HCT116 (cell line): ENCODE measurements at places on chromosomes 5 and 9.

DNA sequence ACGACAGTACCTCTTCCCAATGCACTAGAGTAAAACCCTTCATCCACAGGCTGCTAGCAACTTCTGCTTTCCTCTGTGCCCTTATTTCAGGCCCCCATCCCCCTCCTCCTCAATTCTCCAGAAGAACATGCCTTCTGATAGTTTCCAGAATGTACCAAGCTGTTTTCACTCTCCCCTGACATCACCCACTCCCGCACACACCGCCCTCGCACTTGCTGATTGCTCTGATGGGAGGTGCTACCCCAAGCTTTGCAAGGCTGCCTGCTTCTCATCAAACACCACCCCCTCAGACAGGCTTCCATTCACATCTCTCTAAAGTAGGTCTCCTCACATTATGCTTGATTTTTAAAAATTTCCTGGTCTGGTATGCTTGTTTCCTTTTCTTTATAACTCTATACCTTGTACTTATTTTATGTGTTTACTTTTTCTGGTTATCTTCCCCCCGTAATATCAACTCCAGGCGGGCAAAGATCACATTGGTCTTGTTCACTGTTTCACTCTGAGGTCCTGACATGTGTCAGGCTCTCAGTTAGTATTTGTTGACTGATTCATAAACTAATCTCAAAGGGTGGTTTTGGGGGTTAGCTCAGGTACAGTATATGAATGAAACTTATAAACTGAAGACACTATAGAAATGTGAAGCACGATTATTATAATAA is 91.0 kb upstream of the C9orf72 start:
- no peak for DNase-seq

DNA sequence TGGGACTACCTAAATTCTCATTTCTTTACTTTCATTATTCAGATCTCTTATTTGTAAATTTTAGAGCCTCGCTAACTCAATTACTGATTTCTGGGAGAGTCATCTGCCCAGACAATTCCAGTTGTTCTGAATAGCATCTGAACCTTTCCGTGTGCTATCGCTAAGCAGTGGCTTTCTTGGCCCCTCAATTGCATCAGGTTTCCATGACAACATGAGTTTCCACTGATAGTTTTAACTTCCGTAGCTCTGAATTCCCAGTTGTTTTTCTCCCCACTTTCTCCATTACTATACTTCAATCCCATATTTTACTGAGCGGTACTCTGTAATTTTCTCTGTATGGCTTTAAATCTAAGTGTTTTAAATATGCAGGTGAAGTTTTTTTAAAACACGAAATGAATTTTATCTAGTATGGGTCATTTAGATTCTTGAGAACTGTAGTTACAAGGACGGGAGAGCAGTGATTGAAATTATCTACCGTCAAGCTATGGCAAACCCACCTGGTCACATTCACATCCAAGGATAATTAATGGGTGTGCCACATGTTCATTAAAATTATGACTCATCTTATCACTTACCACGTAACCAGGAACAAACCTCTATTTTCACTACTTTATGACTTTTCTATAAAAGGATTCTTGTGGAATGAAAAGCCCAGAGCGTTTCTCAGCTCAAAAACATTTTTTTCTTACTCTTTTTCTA is 223.5 kb upstream of the PCSK5 start:
- no peak for DNase-seq

GRCh38 chr5:95393279-95393678 is 2.1 kb downstream of the FAM81B start:
- no peak for DNase-seq

DNA sequence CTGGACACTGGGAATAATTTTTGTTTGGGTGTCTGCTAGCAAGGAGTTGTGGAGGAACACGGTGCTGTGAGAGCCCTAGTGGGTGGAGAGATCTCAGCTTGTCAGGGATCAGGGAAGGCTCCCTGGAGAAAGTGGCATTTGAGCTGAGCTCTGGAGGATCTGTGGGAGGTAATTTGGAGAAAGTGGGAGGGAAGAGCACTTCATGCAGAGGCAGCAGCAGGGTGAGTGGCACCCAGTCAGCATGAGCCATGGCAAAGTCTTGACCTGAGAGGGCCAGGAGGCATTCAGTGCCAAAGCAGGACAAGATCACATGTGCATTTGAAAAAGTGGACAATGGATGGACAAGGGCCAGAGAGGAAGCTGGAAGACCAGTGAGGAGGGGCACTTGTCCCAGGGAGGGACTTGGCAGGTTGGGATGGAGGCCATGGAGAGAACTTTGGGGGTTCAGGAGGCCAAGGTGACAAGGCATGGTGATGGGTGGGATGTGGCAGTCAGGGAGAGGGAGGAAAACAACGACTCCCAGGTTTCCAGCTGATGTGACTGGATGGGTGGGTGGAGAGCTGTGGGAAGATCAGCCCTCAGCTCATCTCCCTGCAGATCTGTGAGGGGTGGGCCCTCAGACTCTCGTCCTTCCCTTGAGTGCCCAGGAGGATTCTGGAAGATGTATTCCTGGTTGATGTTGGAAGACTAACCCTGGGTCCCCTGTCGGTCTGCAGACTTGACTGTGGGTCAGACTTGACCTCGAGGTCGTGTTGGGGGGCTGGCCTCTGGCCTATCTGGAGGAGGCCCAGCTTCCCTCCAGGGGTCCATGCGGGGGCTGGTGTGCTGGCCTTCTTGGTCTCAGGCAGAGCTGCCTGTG is 68.9 kb upstream of the PITX1 start:
- no peak for DNase-seq

- DNase-seq, result no peak
Observed at GRCh38 chr5:179799644-179799973, 5.8 kb downstream of the LTC4S start.

DNA sequence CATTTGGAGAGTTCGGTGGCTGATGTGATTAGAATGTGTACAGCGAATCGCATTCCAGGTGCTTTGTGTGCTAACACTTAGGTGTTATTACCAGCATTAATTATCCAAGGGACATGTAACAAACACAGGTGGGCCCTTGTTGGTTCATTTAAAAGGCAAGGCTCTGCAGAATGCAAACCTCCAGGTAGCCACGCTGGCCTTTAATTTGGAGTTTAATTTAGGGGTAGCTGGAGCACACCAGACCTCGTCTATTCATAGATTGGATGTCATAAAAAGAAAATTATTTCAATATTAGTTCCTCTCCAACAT is 191.1 kb downstream of the MAT2B start:
- DNase-seq, result no peak

DNA sequence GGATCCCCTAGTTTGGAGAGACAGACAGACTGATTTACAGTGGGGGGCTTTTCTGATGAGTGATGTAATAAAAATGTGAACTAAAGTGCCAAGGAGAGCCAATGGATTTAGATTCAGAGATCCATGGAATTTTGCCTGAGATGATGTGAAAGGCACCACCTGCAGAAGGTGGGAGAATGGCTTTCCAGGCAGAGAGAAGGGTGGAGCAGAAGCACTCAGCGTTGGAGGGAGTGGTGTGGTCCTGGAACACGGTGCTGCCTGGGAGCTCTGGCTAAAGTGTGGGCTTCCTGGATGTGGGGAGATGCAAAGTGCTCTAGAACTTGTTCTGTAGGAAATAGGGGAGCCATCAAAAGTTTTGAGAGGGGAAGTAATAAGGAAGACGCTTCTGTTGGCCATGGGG is 57.0 kb downstream of the IQGAP2 start:
- no peak for DNase-seq

DNA sequence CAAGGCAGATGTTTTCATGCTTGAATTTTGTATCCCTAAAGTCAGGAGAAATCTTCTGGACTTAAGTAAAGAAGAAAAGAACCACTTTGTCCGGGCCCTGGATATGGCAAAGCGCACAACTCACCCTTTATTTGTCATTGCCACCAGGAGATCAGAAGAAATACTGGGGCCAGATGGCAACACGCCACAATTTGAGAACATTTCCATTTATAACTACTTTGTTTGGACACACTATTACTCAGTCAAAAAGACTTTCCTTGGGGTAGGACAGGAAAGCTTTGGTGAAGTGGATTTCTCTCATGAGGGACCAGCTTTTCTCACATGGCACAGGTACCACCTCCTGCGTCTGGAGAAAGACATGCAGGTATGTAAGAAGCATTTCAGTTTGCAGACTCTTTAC is 2.3 kb downstream of the TYRP1 start:
- DNase-seq, result no peak

DNA sequence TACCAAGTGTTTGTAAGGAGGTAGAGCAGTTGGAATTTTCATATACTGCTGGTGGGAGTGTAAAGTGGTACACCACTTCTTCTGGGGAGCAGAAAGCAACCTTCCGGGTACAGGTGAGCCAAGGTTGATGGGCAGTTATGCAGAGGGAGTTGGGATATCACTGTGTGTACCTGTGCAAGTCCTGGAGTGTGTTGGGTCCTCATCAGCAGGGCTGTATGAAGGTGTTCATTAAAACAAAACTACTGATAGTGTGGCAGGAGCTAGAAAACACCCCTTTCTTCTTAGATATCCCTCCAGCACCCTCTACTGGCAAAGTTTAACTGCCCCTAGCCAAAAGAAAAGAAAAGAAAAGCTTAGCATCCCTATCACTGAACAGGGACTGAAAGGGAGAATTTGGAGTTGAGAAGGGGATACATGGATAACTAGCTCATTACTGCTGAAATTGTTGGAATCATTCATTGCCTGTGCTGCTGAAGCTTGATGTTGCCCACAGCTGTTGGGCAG is 10.7 kb downstream of the MARCHF6 start:
- no peak for DNase-seq

- no peak for DNase-seq
Observed at GRCh38 chr9:78830301-78830700, 533.4 kb downstream of the PSAT1 start.

DNA sequence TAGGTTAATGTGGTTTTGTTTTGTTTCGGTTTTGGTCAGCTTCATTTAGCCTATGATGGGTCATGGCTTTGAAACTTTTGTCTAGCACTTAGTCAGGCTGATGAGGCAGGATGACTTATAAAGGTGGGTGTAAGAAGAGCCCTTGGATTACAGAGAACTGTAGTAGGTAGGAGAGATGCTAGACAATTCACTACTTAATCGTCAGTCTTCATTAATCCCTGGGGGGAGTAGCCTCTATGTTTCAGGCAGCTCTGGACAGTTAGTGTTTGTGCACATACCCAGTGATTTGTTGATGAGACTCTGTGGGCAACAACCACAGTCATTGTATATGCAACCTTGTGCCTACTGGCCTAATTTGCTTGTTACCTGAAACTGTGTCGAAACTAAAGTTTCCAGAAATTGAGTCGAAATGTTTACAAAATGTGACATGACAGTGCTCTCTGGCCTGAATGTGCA is 113.3 kb downstream of the MTREX start:
- DNase-seq, result no peak

DNA sequence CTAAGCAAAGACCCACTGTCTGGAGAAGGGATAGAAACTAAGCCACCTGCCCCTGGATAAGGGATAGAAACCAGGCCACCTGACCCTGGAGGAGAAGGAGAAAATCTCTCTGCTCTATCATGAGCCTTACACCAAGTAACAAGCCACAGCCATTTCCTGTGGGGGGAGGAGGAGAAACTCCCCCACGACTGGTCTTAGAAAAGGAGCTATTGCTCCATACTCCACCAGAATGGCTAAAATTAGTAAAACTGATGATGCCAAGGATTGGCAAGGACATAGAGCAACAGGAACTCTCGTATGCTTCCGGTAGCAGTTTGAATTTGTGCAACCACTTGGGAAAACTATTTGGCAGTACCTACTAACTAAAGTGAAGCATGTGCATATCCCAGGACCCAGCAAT is 70.8 kb downstream of the ACTL7B start:
- no peak for DNase-seq

- no peak for DNase-seq
Observed at GRCh38 chr9:746661-747434, 94.6 kb upstream of the DMRT1 start.

GRCh38 chr9:68508547-68508946 is 32.1 kb downstream of the TMEM252 start:
- no peak for DNase-seq

- DNase-seq, result no peak
Observed at GRCh38 chr9:37290366-37290939, 132.0 kb upstream of the GRHPR start.

DNA sequence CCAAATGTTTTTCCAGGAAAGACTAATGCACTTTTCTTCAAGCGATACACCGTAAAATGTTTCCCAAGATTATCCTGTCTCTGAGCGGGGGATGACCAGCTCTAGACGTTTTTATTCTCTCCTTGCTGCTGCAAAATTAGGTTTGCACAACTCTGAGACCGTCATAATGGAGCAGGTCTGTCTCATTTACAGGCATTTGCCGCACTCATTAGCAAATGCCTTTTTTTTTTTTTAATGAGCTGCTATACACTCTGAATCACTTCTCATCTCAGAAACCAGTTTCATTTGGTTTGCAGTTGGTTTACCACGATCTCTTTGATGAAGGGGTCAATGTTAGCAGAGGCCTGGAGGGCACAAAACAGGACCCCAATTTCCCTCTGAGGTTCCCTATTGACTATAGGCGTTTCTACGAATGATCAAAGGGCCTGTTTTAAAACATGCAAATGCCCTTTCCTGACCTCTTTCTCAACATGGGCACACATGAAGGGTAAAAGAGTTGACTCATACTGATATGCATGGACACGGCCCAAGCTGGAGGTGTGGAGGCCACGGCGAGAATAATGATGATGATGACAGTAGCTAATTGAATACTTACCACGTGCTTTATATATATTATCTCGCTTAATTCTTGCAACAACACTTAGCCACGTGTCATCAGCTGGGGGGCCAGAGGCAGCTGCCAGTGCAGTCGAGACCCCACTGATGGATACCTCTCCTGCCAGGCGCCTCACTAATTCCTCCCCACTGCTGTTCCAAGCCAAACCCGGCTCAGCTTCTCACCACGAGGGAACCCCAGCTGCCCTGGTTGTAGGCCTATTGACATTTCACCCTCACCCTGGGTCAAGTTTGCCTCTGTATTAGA is 89.9 kb upstream of the PTCH1 start:
- DNase-seq, result no peak

- DNase-seq, result no peak
Observed at GRCh38 chr9:126293522-126293889, 33.1 kb upstream of the MVB12B start.

DNA sequence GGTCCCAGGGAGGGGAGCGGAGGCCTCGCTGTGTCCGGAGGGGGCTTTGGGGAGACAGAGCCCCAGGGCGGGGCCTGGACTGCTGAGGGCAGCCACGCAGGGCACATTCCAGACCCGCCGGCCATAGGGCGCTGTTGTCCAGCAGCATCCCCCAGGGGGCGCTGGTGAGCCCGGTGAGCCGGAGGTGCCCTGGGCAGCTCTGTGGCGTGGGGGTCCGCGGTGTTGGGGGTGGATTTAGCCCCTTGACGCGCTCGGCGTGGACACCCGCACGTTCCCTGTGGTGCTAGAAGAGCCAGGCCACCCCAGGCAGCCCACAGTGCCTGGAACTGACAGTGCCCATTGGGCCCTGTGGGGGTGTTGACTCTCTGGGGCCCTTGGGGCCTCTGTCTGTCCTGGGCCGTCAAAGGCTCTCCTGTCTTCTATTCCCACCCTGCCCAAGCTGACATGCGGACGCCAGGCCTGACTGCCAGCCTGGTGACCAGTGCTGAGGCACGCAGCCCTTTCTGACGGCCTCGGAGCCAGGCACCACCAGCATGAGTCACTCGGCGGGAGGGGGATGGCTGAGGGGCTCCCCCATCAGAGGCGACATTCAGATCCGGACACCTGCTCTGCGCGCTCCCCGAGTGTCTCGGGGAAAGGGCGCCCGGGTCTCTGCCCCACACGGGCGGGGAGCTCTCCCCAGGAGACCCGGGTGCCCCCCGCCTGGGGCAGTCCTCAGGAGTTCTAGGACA is 23.9 kb downstream of the TPPP start:
- DNase-seq, result no peak
